ENCODE measurements at places on chromosomes 5 and 9. TPM values are rescaled to one million over a fixed set of nuclear protein-coding genes. Genes with fewer than 3 reads are reported as not detected.

PIP5K1B gene
- 4.5 TPM for total RNA-seq

HACD4 gene
- total RNA-seq, result 5.8 TPM

AJM1 gene
- total RNA-seq, result 2.2 TPM

TUBB4B gene
- total RNA-seq, result 172 TPM

DBH gene
- 0.10 TPM for total RNA-seq

CYLC2 gene
- total RNA-seq, result not detected

PDGFRB gene
- 129 TPM for total RNA-seq

PAEP gene
- total RNA-seq, result not detected

CERCAM gene
- 63.2 TPM for total RNA-seq

TPRN gene
- total RNA-seq, result 5.7 TPM

PCDHB8 gene
- total RNA-seq, result 2.3 TPM

CREBRF gene
- total RNA-seq, result 31.0 TPM

MAPK9 gene
- 32.5 TPM for total RNA-seq

GABRB2 gene
- 0.10 TPM for total RNA-seq

OGN gene
- total RNA-seq, result 195 TPM

IL4 gene
- not detected for total RNA-seq

REEP2 gene
- total RNA-seq, result 4.1 TPM

MUSK gene
- 10.8 TPM for total RNA-seq

ERMP1 gene
- 24.3 TPM for total RNA-seq

ANXA1 gene
- 555 TPM for total RNA-seq

CDX1 gene
- 0.31 TPM for total RNA-seq

ORM1 gene
- total RNA-seq, result not detected

URM1 gene
- total RNA-seq, result 28.8 TPM

LCN2 gene
- 19.7 TPM for total RNA-seq

TAF11L14 gene
- not detected for total RNA-seq

PDCD1LG2 gene
- total RNA-seq, result 1.6 TPM

SLC34A3 gene
- not detected for total RNA-seq

UGT3A2 gene
- 0.21 TPM for total RNA-seq

EGFLAM gene
- total RNA-seq, result 37.6 TPM

CEL gene
- 0.41 TPM for total RNA-seq

GABRA6 gene
- not detected for total RNA-seq

TRIM14 gene
- total RNA-seq, result 4.3 TPM

TRAF1 gene
- total RNA-seq, result 5.1 TPM

THBS4 gene
- total RNA-seq, result 789 TPM

C6 gene
- total RNA-seq, result not detected

RNF20 gene
- 35.1 TPM for total RNA-seq

SLC31A1 gene
- 11.8 TPM for total RNA-seq

CDHR2 gene
- not detected for total RNA-seq

EPB41L4B gene
- total RNA-seq, result 5.8 TPM

GLIPR2 gene
- 49.3 TPM for total RNA-seq

RICTOR gene
- 58.9 TPM for total RNA-seq

SLC31A2 gene
- total RNA-seq, result 6.7 TPM

SLC1A3 gene
- total RNA-seq, result 24.2 TPM

FIBCD1 gene
- not detected for total RNA-seq

SLC6A3 gene
- 0.10 TPM for total RNA-seq

SCGB3A2 gene
- total RNA-seq, result 5.8 TPM

TEK gene
- 28.7 TPM for total RNA-seq

GEMIN5 gene
- 23.9 TPM for total RNA-seq

IFNA2 gene
- not detected for total RNA-seq

NRG2 gene
- total RNA-seq, result 0.41 TPM

NUDT12 gene
- total RNA-seq, result 21.5 TPM

PHYHD1 gene
- total RNA-seq, result 26.0 TPM

PFN3 gene
- not detected for total RNA-seq

IL31RA gene
- 4.1 TPM for total RNA-seq

KLF4 gene
- total RNA-seq, result 40.8 TPM

All from tongue (tissue), 3 donors.